ENCODE measurements at places on chromosomes 4 and X.
A peak's percentile ranks its signal among the peaks of the same experiment; 100 is the strongest.

DNA sequence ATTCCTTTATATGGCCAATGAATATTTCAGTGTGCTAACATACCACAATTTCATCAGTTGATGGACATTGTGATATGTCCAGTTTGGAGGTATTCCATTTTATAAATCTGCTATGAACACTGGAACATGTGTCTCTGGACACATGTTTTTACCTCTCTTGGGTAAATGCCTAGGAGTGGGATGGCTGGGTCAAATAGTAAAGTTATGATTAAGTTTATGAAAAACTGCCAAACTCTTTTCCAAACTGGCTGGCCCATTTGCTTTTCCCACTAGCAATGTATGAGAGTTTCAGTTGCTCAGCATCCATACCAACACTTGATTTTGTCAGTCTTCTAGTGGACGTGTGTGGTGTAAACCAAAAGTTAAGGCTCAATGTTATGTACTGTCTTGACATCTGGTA is 40.5 kb downstream of the CEP44 start:
- no peak overlapping the region for H3K4me3 ChIP-seq
- no peaks in the 10 kb centered on the region for H3K27me3 ChIP-seq
- H3K36me3 ChIP-seq = peaks cover 6% of the 10 kb centered on the region
- H3K4me1 ChIP-seq = peaks cover 2% of the 10 kb centered on the region

DNA sequence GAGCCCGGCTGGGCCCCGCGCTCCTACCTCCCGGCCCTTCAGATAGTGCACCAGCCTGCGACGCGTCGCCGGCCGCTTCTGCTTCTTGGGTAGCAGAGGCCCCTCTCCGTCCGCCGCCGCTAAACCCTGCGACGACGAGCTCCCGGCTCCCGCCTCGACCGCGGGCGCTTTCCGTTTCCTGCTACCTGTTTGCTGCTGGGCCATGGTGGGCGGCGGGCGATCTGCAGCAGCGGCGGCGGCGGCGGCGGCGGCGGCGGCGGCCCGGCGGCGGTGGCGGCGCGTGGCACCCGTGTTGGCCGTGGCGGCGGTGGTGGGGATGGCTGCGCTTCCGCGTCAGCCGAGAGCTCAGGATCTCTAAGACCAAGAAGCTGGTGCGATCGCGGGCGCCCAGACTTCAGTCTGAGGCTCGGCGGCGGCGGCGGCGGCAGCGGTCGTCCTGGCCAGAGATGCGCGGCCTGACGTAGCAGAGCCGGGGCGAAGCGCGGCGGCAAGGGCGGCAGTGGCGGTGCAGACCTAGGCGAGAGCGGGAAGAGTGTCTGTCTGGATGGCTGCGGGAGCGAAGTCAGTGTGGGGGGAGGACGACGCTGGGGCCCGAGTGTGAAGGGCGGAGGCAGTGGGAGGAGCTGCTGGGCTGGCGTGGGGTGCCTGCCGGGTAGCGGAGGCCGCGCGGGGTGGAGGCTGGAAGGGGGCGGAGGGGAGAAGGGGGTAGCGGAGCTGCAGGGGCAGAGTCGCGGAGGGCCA is at the start of gene DCAF12L2:
TSS of gene DCAF12L2 (minus strand) at position 569 of the 741 bp plus-strand sequence. CDS start at position 204, 365 bp downstream.
- no peak within 1 kb of the TSS for H3K27ac ChIP-seq
- no peaks in the 10 kb centered on the region for H3K36me3 ChIP-seq
- H3K4me1 ChIP-seq = no peaks in the 10 kb centered on the region
- no peaks in the 10 kb centered on the region for H3K27me3 ChIP-seq

DNA sequence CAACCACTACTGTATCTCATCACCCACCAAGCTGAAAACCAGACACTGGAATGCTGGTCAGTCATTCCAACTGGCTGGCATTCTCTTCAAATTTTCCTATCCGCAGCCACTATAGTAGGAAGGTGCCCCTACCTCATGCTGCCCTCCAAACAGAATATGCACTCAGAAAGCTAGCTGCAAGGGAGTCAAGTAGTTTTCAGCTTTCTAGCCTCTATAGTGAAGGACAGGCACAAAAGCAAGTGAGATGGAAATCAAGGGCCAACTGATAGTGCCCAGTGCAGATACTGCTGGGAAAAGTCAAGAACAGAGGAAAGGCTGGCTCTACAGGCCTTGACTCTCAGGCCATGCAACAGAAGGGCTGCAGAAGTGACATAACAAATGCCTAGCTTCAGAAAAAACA is 47.2 kb downstream of the BCOR start:
- peaks cover 57% of the 10 kb centered on the region for H3K36me3 ChIP-seq
- no peaks in the 10 kb centered on the region for H3K27me3 ChIP-seq
- no peaks in the 10 kb centered on the region for H3K4me1 ChIP-seq
- no peak for DNase-seq

- H3K4me1 ChIP-seq = no peaks in the 10 kb centered on the region
- no peak for DNase-seq
- no peaks in the 10 kb centered on the region for H3K27me3 ChIP-seq
- H3K27ac ChIP-seq = no peak overlapping the region
- H3K36me3 ChIP-seq = no peaks in the 10 kb centered on the region
Observed at GRCh38 chrX:75118296-75118695, 37.8 kb downstream of the ABCB7 start.

GRCh38 chrX:3166670-3167455 is 125.6 kb downstream of the ARSF start:
- DNase-seq = no peak
- no peak overlapping the region for H3K4me3 ChIP-seq
- no peaks in the 10 kb centered on the region for H3K36me3 ChIP-seq
- no peaks in the 10 kb centered on the region for H3K4me1 ChIP-seq
- H3K27ac ChIP-seq = no peak overlapping the region

GRCh38 chr4:105951198-105951597 is 55.9 kb downstream of the NPNT start:
- DNase-seq = no peak
- no peaks in the 10 kb centered on the region for H3K36me3 ChIP-seq
- H3K27me3 ChIP-seq = no peaks in the 10 kb centered on the region
- H3K4me1 ChIP-seq = no peaks in the 10 kb centered on the region
- H3K27ac ChIP-seq = no peak overlapping the region
- H3K4me3 ChIP-seq = no peak overlapping the region

DNA sequence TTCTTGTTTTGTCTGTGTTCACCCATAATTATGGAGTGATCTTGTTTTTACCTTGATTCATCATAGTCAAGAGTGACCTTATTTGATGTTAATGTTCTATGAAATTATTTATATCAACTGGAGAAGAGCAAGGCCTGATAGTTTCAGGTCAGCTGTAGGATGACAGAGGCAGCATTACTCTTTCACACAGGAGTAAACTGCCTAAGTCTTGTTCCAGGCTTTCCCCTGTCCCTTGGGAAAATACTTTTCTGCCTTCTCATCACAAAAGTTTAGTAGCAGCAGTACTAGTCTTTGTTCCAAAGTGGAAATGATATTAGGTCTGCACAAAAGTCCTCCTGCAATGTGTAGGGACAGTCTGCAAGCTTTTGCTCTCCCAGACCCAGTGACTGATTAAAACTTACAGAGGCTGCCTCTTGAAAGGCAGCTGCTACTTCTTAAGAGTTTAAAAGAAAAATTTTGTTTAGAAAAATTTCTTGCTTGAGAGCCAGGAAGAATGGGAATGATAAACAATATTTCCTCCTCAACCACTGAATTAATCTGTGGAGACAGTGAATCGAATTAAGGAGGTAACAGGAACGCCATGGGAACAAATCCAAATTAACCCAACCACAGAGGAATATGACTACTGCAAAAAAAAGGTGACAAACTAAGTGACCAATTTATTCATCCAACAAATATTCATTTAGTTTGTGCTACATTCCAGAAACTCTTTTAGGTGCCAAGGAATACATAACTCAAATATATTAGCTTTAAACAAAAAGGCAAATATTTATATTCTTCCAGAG is 991.4 kb upstream of the PABPC4L start:
- H3K4me1 ChIP-seq = no peaks in the 10 kb centered on the region
- H3K4me3 ChIP-seq = no peak overlapping the region
- H3K36me3 ChIP-seq = no peaks in the 10 kb centered on the region
- H3K27ac ChIP-seq = no peak overlapping the region
- H3K27me3 ChIP-seq = no peaks in the 10 kb centered on the region
- DNase-seq = no peak

DNA sequence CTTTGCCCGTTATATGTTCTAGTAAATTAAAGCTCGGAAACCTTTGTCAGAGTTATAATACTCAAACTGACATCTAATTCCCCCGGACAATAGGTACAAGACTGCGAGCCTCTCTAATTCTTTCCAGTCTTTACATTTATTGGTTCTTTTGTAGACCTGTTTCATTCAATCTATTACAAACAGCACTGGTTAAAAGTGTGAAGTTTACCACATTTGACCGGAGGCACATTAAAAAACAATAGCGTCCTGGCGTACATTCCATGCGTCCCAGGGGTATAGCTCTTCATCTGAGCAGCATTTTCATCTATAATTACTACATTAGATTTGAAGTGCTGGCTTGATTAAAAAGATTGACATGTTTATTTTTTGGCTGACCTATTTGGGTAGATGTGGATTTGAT is 49.9 kb upstream of the TENM3 start:
- no peaks in the 10 kb centered on the region for H3K27me3 ChIP-seq
- no peaks in the 10 kb centered on the region for H3K36me3 ChIP-seq
- no peak overlapping the region for H3K4me3 ChIP-seq
- no peak overlapping the region for H3K27ac ChIP-seq
- peaks cover 4% of the 10 kb centered on the region for H3K4me1 ChIP-seq
- no peak for DNase-seq

DNA sequence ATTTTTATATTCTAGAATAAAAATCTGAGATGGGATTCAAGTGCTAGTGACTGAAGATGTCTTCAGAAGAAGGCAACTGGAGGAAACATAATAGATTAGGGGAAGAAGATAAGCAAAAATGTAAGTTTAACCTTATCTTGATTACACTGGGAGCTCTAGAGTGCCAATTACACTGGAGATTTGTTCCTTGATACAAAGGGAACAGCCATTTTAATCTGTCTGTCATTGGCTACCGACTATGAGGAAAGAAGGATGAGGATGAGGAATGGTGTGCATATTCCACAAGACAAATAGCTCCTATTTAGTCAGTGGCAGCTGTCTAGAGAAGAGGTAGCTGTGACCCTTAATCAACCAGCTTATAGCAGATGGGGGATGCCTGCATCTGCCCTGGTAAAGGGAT is 1034.5 kb upstream of the IGFBP7 start:
- no peak overlapping the region for H3K4me3 ChIP-seq
- H3K4me1 ChIP-seq = no peaks in the 10 kb centered on the region
- no peaks in the 10 kb centered on the region for H3K27me3 ChIP-seq
- DNase-seq = no peak
- H3K27ac ChIP-seq = no peak overlapping the region

DNA sequence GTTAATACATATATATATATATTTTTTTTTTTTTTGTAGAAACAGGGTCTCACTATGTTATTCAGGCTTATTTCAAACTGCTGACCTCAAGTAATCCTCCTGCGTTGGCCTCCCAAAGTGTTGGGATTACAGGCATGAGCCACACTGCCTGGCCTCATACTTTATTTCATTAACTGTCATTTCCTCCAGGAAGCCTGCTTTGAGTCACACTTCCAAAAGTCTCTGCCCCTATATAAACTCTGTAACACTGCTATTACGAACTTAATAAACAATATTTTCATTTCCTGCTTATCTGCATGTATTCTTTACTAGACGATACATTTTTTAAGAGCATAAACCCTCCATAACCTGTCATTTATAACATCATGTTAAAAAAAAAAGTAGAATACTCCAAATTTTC is 167.2 kb downstream of the WDFY3 start:
- H3K27me3 ChIP-seq = no peaks in the 10 kb centered on the region
- peaks cover 4% of the 10 kb centered on the region for H3K4me1 ChIP-seq
- no peak overlapping the region for H3K27ac ChIP-seq
- DNase-seq = no peak
- H3K36me3 ChIP-seq = peaks cover 68% of the 10 kb centered on the region

GRCh38 chr4:81421346-81422218 is 50.1 kb downstream of the RASGEF1B start:
- no peak overlapping the region for H3K4me3 ChIP-seq
- no peaks in the 10 kb centered on the region for H3K36me3 ChIP-seq
- no peak for DNase-seq
- H3K27ac ChIP-seq = no peak overlapping the region
- no peaks in the 10 kb centered on the region for H3K4me1 ChIP-seq

DNA sequence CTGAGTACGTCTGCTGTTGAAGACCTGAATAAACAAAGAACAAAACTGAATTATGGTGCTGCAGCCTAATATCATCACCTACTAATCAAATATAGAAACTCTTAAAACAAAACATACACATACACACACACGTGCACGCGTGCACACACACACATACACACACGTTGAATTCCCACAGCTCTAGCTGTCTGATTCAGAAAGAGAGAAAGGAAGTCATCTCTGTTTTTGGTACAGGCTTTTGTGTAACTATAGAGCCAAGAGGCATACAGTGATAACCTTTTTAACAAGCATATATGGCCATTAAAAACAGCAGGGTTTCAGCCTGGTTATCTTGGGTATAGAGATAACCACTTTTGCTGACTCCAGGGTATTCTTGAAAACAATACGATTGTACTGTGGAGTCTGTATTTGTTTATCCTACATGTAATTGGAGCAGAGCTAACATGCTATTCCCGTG is 823.2 kb downstream of the CCSER1 start:
- no peaks in the 10 kb centered on the region for H3K27me3 ChIP-seq
- no peaks in the 10 kb centered on the region for H3K36me3 ChIP-seq
- H3K4me1 ChIP-seq = no peaks in the 10 kb centered on the region
- H3K4me3 ChIP-seq = peak overlapping the region; percentile 17

DNA sequence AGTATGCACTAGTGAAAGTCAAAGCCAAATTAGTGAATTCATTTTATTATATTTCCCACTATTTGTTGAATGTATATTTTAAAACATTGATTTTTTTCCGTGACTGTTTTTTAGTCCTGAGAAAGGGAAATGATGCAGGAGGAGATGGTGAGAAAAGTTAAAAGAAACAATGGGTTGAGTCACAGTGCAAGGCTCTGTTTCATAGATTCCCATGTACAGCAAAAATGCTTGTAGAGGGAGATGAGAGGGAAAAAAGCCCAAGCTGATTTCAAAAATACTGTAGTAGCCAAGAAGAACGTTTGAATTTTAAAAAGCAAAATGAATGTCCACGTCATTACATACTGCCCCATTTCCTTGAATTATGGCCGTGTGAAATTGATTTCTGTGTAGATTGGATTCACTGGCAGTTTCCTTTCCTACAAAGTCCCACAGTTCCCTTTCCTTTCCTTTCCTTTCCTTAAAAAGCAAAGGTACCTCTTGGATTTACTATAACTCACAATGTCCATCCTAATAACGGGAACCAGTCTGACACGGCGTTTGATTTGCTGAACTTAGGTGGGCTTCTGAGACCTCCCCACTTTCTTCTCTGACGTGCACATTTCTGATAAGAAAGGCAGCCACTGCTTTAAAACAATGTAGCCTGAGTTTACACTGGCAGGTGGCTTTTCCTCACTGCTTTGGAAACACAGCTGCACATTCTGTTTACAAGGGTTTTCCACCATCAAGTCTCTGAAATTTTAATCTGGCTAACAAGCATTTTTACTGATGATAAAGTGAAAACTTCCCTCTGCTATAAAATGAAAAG is 63.7 kb downstream of the SPCS3 start:
- no peak overlapping the region for H3K4me3 ChIP-seq
- H3K36me3 ChIP-seq = no peaks in the 10 kb centered on the region
- no peaks in the 10 kb centered on the region for H3K4me1 ChIP-seq
- no peaks in the 10 kb centered on the region for H3K27me3 ChIP-seq

DNA sequence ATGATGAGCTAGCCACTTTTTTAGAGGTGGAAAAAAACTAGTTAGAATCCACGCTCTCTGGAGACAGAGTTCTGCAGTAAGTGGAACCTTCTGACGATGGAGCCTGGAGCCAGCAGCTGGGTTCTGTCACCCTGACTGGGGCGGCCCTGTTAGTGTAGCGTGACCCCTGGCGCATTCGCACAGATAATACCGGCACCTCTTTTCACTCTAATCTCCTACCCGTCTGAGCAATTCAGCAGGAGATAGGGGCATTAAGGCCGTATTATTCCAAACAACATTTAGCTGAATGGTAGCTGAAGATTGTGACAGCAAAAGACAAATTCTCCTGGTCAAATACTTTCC is 292.6 kb downstream of the FBXO8 start:
- no peaks in the 10 kb centered on the region for H3K27me3 ChIP-seq
- peak; percentile 47 for DNase-seq
- H3K27ac ChIP-seq = peak overlapping the region; percentile 15
- H3K4me3 ChIP-seq = no peak overlapping the region
- H3K36me3 ChIP-seq = peaks cover 4% of the 10 kb centered on the region
